ENCODE measurements at places on chromosomes 16 and 17.

- DNase-seq = no peak
These were observed 251.9 kb downstream of the PARN start for GRCh38 chr16:14378131-14378551.

- no peak for DNase-seq
These were observed 17.1 kb downstream of the ZNF213 start for GRCh38 chr16:3152027-3152276.

GRCh38 chr16:55391760-55392375, 67.9 kb downstream of the IRX6 start:
- DNase-seq = no peak

DNA sequence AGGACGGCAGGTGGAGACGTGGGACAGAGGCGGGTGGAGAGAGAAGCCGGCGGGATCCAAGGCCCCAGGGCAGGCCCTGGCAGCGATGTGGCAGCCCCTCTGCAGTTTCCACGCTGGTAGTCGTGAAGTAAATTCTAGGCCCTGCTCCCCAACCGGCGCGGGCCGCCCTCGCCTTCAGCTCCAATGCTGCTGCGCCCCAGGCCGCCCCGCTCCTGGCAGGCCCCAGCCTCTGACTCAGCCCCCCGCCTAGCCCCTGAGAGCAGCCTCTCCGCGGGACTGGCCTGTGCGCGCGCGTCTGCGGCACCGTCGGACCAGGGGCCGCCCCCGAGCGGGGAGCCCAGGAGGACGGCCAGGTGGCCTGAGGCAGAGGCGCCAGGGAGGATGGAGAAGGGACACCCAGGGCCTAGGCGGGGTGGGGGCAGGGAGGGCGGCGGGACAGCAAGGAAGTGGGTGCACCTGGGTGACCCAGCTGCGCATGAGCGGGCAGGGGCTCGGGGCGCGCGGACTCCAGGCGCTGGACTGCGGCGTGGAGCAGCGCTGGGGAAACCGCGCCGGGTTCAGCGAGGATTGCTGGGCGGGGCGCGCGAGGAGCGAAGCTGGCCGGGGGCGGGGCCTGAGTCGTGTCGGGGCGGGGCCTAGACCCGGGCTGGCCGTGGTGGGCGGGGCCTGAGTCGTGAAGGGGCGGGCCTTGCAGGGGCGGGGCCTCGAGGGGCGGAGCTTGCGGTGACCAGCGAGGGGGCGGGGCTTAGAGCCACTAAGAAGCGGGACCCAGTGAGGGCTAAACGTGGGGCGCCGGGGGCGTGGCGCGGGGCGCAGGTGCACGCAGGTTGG, 29.6 kb downstream of the ZNF778 start:
- peak; percentile 96 for DNase-seq

DNA sequence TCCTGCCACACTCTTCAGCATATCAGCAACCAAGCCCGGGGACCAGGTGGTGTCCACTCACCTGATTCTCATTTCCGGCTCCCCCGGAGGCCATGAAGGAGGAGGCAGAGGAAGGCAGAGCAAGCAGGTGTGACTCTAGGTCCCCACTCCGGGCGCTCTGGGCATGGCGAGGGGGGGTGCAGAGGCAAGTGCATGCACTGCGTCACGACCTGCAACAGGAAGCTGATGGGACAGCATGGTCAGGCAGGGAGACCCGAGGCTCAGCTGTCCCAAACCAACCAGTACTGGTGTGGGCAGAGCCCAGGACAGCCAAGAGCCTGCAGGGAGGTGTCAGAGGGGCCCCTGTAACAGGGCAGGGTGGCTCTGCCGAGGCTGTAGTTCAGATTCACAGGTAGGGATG, 2.1 kb upstream of the ENGASE start:
- no peak for DNase-seq

- DNase-seq = no peak
These were observed 3.3 kb downstream of the ORMDL3 start for GRCh38 chr17:39923836-39924690.

DNA sequence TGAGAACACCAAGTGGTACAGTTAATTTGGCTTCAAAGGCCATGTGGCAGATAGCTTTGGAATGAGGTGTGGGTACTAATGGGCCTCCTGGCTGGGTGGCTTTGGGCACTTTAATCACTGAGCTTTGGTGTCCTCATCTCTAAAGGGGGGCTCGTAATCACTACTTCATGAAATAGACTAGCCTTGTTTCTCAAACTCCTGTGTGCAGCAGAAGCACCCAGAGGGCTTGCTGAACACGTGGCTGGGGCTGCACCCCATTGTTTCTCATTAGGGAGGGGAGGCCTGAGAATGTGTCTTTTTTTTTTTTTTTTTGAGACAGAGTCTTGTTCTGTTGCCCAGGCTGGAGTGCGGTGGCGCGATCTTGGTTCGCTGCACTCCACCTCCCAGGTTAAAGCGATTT, 5.8 kb downstream of the EPN2 start:
- no peak for DNase-seq

- DNase-seq = no peak
These were observed 28.0 kb upstream of the GPRC5B start for GRCh38 chr16:19912455-19913339.

DNA sequence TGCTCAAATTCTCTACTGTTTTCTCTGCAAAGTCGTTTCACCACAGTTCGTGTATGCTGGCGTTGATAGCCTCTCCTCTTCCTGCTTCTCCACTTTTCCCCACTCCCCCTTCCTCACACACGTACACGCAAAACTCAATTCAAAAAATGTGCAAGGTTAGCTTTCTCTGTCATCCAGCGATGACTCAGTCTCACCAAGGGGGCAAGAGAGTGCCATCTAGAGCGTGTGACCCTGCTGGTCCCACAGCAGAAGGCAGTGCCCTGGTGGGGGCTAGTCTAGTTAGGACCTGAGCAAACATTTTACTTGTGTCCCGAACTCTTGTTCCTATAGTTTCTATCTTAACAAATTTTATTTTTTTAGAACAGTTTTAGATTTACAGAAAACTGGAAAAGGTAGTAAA, 121.2 kb upstream of the CHMP6 start:
- DNase-seq = no peak

DNA sequence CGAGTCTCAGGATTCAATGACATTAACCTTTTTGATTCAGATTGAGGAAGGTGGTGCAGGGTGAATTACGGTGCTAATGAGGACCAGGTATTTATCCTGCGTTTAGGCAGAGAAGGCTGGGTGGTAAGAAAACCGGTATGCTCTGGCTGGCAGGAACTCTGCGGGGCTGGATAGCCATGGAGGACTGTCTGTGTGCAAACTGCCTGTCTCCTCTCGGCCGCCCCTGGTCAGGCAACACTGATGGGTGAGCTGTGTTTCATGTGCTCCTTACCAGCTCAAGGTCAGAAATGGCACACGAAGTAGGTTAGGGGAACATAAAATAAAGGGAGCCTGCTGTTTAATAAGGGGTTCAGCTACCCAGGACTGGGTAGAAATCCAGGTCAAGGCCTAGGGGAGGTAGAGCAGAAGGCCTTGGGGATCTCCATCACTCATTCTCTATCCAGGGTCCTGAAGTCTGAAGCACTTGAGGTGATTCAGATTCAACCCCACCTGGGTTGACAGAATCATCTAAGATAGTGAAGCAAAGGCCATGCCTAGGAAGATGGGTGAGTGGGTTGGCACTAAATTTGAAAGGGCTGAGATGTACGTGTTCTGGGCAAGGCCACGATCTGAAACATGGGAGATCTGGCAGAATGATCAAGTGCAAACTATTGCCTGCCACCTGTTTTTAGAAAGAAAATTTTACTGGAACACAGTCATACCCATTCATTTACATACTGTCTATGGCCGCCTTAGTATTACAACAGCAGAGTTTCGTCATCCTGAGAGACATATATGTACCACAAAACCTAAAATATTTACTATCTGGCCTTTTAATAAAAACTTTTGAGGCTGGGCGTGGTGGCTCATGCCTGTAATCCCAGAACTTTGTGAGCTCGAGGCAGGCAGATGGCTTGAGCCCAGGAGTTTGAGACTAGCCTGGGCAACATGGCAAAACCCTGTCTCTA, 292.5 kb downstream of the XYLT1 start:
- no peak for DNase-seq

GRCh38 chr16:88754912-88755744, 29.9 kb downstream of the PIEZO1 start:
- no peak for DNase-seq
